Right renal cortex interstitium (tissue), 3 donors: ENCODE measurements at places on chromosomes 7 and 10. TPM values are rescaled to one million over a fixed set of nuclear protein-coding genes. Genes with fewer than 3 reads are reported as not detected.

DNA sequence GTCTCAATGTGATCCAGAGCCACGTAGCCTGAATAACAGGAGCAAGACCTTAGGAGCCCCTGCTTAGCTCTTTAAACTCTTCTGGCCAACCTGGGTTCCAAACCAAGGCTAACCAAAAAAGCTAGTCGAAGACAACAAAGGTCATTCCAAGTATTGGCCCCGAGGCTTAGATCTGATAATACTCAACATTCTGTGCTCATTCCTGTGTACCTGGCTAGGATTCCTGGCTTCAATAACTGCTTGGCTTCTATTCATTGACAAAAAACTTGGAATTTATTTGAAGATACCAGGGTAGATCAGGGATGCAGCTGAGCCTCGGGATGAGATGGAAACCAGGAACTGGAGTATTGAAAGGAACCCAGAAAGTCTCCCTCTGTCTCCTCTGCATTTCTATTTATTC, 4.1 kb upstream of the SGMS1 start:
- DNase-seq, result no peak

GRCh38 chr7:132485600-132486273, 90.5 kb downstream of the PLXNA4 start:
- no peak for DNase-seq

DNA sequence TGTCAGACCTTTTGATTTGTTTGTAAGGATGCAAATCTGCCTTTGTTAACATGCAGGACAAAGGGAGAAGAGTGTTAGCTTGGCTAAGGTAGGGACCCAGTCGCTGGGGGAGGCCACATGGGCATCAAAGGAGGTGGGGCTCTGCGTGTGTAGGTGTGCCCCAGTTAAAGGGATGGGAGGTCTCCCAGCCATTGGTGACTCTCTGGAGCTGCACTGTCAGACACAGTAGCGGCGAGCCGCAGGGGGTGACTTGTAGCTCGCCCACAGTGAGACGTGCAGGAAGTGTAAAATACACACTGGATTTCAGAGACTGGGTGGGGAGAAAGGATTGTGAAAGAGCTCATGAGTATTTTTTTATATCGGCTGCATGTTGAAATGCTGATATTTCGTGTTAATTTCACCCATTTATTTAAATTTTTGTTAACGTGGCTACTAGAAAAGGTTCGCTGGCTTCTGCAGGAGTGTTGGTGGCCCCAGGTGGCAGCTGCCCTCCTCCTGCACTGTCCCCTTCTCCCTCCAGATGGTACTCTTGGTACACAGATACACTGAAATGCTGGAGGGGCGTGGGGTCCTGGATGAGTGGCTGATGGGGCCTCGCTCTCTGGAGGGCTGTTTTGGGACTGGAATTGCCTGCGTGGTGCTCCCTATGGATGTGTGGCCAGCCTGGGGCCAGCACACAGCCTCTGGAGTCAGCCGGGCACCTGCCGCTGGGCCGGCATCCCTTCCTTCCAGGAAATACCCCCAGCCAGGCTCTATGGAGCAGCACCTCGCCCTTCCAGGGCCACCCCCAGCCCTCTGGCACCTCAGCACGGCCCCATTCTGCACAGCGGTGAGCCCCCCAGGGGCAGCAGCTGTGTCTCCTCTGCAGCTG, 59.2 kb downstream of the LHPP start:
- no peak for DNase-seq

DNA sequence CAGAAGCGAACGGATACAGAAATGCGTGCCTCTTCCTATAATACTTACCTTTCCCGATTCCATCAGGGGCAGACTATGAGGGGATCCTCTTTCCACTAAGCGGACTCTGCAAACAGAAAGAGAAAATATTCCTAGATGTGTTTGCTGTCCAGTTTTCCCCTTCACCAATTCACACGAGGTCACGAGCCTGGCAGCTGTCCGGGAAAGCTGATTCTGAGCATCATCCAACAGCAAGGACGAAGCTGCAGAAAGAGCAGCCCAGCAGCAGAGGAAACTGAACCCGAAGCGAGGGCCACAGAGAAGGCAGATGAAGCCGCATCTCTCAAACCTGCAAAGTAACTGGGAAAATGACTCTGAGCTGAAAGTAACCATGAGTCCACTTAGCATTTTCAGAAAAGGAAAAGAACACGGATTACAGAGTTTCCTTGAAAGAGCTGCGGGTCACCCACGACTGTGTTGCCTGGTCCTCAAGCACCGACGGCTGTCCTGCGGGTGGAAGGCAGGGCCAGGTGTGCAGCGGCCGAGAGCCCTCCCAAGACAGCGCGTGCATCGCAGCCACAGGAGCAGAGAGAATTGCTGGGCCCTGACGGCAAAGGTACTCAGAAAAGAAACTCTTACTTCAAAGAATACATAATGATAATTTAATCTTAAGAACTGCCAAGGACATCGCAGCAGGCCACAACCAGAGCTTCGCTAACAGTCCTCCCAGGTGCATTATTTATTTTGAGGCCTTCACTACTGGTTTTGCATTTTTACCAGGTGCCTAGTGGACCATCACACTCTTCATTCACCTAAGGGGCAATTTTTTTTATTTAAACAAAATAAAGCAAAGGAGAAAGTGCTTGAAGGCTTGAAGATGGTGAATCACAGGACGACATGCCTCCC, 153.3 kb downstream of the ZMYND11 start:
- no peak for DNase-seq

DNA sequence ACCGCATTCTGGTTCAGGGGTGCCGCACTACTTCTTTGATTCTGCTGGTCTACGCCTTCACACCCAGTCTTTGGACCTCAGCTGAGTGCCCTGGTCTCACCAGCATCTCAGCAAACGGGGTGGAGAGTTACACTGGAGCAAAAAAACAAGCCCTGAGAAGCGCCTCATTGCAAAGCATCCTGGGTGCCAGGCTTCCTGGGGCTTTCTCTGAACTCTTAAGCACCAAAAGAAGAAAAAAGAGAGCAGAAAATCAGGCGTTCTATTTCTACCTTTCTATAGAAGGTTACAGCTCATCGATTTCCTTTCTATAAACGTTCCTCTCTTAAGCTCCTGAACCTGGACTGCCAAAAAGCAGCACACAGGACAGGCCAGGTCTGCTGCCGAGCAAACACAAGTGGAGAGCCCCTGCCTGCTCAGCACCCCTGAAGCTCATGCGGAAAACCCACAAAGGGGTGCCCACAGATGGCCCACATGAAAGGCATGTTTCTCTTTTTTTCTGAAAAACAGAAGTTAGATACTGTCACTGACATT, 217.9 kb downstream of the SFMBT2 start:
- no peak for DNase-seq

GRCh38 chr10:98295907-98296306, 27.9 kb upstream of the LOXL4 start:
- no peak for DNase-seq

DNA sequence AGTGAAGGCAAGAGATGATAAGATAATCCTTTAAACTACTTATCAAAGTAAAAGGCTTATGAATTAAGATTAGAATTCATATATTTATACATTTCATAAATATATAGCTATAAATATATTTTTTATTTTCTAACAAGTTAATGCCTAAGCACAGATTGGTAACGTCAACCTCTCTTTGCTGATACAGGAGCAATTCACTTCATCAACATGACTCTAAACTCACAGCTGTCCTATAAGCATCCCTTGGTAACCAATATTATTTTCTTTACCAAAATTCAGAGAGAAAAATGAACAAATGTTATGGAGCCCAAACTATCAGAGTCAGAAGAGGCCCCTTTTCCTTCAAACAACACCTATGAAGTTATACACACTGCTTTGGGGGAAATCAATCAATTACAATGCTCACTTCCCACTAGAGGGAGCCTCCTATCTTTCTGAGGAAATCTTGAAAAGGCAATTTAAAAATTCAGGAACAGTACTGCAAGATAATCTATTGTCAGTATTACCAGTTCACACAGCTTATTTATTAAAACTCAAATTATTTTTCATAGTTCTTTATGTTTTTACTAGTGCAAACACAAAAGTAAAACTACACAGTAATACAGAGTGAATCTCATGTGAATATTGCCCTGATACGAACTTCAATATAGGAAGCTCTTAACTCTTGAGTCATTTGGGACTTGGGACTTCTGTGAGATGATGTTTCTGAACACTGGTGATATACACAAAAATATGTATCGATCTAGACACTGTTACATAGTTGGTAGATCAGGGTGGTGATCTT, 51.0 kb upstream of the NOBOX start:
- no peak for DNase-seq

GRCh38 chr7:31126976-31127375, 74.9 kb downstream of the ADCYAP1R1 start:
- DNase-seq, result no peak

GRCh38 chr7:12730523-12730922, 43.1 kb downstream of the ARL4A start:
- DNase-seq, result no peak

DNA sequence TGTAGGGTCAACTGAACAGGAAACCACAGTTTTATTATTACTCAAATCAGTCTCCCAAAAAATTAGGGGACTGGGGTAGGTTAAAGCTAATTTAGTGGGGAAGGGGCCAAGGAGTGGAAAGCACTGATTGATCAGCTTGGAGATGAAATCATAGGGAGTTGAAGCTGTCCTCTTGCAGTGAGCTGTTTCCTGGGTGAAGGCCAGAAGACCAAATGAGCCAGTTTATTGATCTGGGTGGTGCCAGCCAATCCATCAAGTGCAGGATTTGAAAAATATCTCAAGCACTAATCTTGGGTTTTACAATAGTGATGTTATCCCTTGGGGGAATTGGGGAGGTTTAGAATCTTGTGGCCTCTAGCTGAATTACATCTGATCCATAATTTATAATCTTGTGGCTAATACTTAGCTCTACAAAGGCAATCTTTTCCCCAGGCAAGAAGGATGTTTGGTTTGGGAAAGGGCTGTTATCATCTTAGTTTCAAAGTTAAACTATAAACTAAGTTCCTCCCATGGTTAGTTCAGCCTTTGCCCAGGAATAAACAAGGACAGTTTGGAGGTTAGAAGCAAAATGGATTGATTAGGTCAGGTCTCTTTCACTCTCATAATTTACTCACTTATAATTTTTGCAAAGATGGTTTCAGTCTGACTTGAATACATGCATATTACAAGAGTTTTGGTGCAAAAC, 773.5 kb downstream of the XPNPEP1 start:
- DNase-seq, result no peak

DNA sequence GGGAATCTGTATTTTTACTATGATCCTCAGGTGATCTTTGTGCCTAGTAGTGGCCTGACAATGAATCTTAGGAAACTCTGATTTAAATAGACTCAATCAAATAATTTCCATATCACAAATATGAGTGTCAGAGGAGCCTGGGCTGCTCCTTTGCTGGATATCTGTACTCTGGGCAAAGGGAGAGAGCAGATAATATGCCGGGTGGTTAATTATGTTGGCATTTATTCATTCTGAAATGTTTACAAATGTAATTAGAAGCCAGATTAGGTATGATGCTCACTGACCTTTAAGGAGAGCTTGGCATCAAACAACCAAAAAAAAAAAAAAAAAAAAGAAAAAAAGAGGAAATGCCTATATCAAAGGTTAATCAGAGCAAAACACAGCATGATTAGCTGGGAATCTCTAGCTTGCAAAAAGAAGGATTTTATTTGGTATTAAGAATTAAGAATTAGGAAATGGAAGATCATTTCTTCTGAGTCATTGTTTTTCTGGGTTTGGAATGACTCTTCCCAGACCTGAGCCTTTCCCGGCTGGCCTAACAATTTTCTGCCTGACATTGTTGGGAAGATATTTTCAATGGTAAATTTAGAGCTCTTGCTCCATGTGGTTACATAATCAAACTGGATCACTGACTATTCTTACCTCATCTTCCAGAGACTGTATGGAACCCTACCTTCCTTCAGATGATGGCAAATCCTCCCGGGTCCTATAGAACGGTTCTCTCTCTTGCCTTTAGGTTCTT, 365.3 kb downstream of the REEP3 start:
- no peak for DNase-seq

- peak; percentile 46 for DNase-seq
Observed at GRCh38 chr7:46713868-46714596, 793.0 kb upstream of the IGFBP3 start.

- DNase-seq, result no peak
Observed at GRCh38 chr10:44291091-44291490, 93.8 kb downstream of the CXCL12 start.

Gene ARMC3
- polyA plus RNA-seq, result 14.3 TPM

Gene GIMAP4
- polyA plus RNA-seq, result 33.5 TPM

Gene SFRP4
- polyA plus RNA-seq, result 1.5 TPM

Gene CDK1
- 67.8 TPM for polyA plus RNA-seq
